SK-N-SH (cell line): ENCODE measurements at places on chromosomes 3 and 15. TPM values are rescaled to one million over a fixed set of nuclear protein-coding genes. Genes with fewer than 3 reads are reported as not detected.

- no peak overlapping the region for H3K27ac ChIP-seq
- no peaks in the 10 kb centered on the region for H3K4me1 ChIP-seq
- no peak for DNase-seq
Observed at GRCh38 chr3:157407769-157408168, 28.9 kb upstream of the PTX3 start.

DNA sequence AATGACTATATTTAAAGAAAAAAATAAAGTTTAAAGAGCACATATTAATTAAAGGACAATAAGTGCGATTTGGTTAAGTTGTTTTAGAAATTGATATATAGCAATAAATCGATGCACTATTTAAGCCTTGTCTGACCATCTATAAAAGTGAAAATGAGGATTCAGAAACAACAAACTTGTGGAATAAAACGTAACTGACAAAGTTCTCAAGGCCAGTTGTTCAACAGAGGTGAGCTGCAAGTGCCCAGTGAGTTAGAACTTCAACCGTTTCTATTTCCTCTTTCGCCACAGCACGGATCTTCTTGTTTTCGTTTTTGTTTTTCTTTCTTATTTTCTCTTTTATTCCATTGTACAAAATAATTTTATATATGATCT is 724.9 kb upstream of the ARRDC4 start:
- H3K27me3 ChIP-seq = no peaks in the 10 kb centered on the region
- H3K27ac ChIP-seq = no peak overlapping the region
- H3K4me1 ChIP-seq = peaks cover 8% of the 10 kb centered on the region; the same call in 1 of the 2 replicates

DNA sequence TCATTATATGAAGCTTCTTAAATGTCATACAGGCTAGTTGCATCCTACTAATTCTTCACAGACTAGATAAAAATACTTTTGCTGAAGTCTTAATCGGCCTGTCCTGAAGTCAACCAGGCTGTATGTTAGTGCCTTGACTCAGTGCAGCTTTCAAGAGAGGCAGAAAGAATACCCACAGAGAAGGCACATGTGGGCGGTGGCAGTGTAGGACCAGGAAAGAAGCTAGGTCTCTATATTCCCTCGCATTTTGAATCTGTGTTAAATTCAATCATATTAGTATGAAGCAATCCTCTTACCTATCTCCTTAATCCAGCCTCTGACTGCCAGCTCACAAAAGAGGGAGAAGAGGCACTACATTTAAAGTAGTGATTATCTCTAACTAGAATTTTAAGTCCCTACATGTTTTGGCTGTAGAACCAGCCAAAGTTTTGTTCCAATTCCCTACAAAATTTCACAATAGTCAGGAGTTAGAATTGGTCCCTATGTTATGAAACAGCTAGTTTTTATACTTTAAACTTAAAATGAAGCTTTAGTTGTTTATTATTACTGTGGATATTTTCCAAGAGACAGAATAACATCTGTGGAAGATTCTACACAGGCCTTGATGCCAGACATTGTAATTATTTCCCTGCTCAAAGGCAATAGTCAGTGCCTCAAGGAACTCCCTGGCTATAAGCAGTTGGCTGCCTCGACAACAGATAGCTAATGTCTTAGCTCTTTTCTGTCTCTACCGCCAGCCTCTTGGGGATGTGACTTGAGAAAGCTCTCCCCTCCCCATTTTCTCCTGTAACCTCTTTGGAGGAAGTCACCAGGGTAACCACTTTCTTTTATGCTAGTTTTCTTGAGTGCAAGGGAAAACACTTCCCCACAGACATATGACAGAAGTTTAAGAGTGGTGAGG is 31.9 kb downstream of the CRTC3 start:
- H3K4me3 ChIP-seq = no peak overlapping the region
- DNase-seq = no peak
- H3K36me3 ChIP-seq = peaks cover 16% of the 10 kb centered on the region
- H3K27ac ChIP-seq = peak overlapping the region; percentile 97
- H3K27me3 ChIP-seq = no peaks in the 10 kb centered on the region
- peaks cover 32% of the 10 kb centered on the region for H3K4me1 ChIP-seq

GRCh38 chr3:11576453-11576852 is 67.3 kb downstream of the VGLL4 start:
- H3K27me3 ChIP-seq = no peaks in the 10 kb centered on the region
- H3K4me3 ChIP-seq = no peak overlapping the region
- peaks cover 30% of the 10 kb centered on the region for H3K4me1 ChIP-seq
- peaks cover 16% of the 10 kb centered on the region for H3K36me3 ChIP-seq
- no peak overlapping the region for H3K27ac ChIP-seq
- DNase-seq = no peak

GRCh38 chr3:149393345-149394160 is 16.1 kb upstream of the TM4SF1 start:
- peaks cover 18% of the 10 kb centered on the region for H3K4me1 ChIP-seq
- DNase-seq = peak; percentile 68
- H3K4me3 ChIP-seq = no peak overlapping the region
- H3K27me3 ChIP-seq = no peaks in the 10 kb centered on the region
- H3K27ac ChIP-seq = peak overlapping the region; percentile 88
- no peaks in the 10 kb centered on the region for H3K36me3 ChIP-seq

GRCh38 chr3:82610236-82610635 is 848.8 kb upstream of the GBE1 start:
- no peaks in the 10 kb centered on the region for H3K27me3 ChIP-seq
- H3K27ac ChIP-seq = no peak overlapping the region
- H3K36me3 ChIP-seq = no peaks in the 10 kb centered on the region
- H3K4me3 ChIP-seq = no peak overlapping the region
- DNase-seq = no peak

GRCh38 chr15:25171111-25171811 is 216.5 kb downstream of the SNRPN start:
- H3K36me3 ChIP-seq = no peaks in the 10 kb centered on the region
- H3K4me3 ChIP-seq = no peak overlapping the region
- H3K27ac ChIP-seq = no peak overlapping the region
- no peak for DNase-seq

DNA sequence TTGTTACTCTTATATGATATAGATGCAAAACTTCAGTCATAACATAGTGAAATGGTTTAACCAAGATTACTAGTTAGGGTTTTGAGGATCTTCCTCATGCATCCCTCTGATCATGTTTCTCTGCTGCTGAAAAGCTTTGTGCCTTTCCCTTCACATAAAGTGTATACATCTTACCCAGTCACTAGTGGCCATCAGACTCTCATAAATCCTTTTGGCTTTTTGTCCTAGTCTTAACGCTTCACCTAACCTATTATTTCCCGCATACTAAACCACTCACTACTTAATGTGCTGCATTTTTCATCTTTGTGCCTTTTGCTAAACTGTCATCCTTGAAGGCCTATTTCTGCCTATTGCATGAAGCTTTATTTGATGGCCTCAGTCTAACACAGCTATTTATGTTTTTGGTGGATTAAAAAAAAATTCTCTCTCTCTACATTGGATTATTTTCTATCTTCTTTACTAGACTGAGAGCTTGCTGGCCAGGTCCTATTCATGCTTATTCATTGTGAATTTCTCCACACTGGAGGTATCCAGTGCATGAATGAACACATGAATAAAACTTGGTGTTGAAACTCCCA is 717.6 kb upstream of the GOLIM4 start:
- no peaks in the 10 kb centered on the region for H3K4me1 ChIP-seq
- no peaks in the 10 kb centered on the region for H3K36me3 ChIP-seq
- no peaks in the 10 kb centered on the region; the same call in 1 of the 2 replicates for H3K27me3 ChIP-seq
- H3K4me3 ChIP-seq = no peak overlapping the region
- no peak overlapping the region for H3K27ac ChIP-seq
- no peak for DNase-seq

DNA sequence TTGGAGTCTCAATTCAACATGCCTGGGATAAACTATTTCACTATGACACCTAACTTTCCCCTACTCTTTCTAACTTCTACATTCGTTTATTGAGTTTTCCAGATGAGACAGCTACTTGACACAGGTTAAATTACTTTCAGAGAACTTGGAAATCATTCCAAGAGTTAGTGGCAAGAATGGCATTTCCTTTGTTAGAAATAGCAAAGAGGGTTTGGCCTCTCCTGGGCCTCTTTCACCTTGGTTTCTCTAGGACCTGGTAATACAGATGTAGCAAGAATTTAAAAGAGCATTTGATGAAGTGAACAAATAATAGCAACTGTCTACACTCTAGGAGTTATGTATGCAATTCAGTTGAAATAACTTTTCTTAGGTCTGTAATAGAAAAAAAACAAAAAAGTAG is 748.9 kb downstream of the MECOM start:
- no peaks in the 10 kb centered on the region for H3K4me1 ChIP-seq
- H3K27ac ChIP-seq = no peak overlapping the region
- no peak overlapping the region for H3K4me3 ChIP-seq
- H3K36me3 ChIP-seq = no peaks in the 10 kb centered on the region

DNA sequence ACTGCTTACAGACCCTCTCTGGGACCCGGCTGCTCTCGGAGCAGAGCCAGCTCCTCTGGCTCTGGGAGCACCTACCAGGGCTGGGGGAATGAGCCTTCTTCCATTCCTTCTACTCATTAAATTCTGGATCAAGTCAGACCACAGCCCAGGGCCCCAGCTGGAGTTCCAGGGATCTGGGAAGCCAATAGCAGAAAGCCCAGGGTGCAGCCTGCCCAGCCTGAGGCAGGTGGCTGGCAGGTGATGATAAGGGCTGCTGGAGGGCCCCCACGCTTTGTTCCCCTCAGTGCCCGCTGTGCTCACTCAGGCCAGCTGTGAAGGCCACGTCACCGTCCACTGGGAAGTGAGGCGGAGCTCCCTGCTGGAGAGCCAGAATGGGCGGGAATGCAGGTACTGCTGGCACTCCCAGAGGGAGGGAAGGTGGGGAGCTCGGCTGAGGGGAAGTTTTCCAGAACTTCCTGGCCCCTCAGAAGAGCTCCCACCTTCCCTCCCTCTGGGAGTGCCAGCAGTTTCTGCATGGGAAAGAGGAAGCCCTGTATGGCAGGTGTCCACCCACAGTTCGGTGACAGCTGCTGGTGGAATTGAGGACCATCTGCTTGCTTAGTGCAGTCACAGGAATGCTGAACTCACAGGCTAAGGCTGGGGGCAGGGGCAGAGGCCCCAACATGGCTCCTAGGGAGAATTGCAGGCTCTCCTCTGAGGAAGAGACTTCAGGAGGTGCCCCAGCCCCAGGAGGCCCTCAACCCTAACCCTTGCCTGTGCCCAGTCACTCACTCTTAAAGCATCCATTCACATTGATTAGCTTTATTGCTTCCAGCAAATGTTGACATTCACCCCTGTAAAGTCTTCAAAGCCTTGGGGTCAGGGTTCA is 12.6 kb upstream of the RTP3 start:
- H3K27me3 ChIP-seq = no peaks in the 10 kb centered on the region; the same call in 1 of the 2 replicates
- H3K4me1 ChIP-seq = peaks cover 3% of the 10 kb centered on the region; the same call in 1 of the 2 replicates

- no peaks in the 10 kb centered on the region; the same call in 1 of the 2 replicates for H3K4me1 ChIP-seq
- H3K27ac ChIP-seq = no peak overlapping the region
- H3K27me3 ChIP-seq = no peaks in the 10 kb centered on the region
- no peak for DNase-seq
- H3K36me3 ChIP-seq = no peaks in the 10 kb centered on the region
Observed at GRCh38 chr3:189027626-189028155, 144.1 kb upstream of the TPRG1 start.

GRCh38 chr15:88930579-88930978 is 17.4 kb upstream of the MFGE8 start:
- no peak for DNase-seq
- no peaks in the 10 kb centered on the region for H3K27me3 ChIP-seq
- H3K36me3 ChIP-seq = no peaks in the 10 kb centered on the region
- no peak overlapping the region for H3K27ac ChIP-seq
- no peak overlapping the region for H3K4me3 ChIP-seq
- no peaks in the 10 kb centered on the region for H3K4me1 ChIP-seq

DNA sequence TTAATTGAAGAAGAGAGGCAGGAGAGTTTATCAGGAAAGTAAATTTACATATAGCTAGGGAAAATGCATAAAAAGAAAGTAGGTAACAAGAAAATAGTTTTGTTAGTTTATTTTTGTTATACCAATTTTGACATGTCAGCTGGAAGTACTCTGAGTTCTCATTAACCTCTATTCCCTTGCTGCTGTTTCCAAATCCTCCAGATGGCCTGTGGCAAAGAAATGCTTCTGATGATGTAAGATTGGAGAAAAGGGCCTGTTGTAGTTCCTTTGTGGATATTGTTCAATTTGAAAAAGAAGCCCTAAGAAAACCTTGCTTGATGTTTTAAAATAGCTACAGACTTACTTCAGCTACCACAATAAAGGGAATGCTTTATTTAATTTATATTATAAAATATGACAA is 192.9 kb upstream of the SLITRK3 start:
- no peak overlapping the region for H3K4me3 ChIP-seq
- H3K27me3 ChIP-seq = no peaks in the 10 kb centered on the region
- no peak for DNase-seq
- no peaks in the 10 kb centered on the region for H3K36me3 ChIP-seq
- no peaks in the 10 kb centered on the region for H3K4me1 ChIP-seq

GRCh38 chr3:81884791-81885190 is 123.3 kb upstream of the GBE1 start:
- H3K36me3 ChIP-seq = no peaks in the 10 kb centered on the region
- H3K4me3 ChIP-seq = no peak overlapping the region
- no peak overlapping the region for H3K27ac ChIP-seq

DNA sequence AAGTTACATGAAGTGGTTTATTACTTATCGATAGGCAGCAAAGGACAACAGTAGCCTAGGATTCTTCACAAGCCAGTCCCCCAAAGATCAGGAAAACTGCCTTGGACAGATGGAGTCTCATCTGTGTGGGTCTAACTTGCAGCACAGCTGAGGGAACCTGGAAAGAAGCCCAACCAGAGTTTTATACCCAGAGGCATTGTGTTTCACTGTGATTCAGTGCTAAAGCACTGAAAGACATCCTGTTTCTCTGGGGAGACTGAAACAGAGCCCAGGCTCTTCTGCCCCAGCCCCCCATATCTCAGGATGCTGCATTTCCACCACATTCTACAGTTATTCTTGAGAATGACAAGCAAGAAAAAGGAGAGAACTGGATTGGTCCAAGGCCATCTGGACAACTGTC is 48.2 kb upstream of the PYDC2 start:
- peak overlapping the region; percentile 67 for H3K27ac ChIP-seq
- DNase-seq = peak; percentile 2
- no peaks in the 10 kb centered on the region for H3K27me3 ChIP-seq

GRCh38 chr3:74021449-74021848 is 396.7 kb upstream of the PDZRN3 start:
- DNase-seq = no peak
- no peaks in the 10 kb centered on the region for H3K27me3 ChIP-seq
- H3K36me3 ChIP-seq = no peaks in the 10 kb centered on the region
- H3K4me3 ChIP-seq = no peak overlapping the region
- H3K4me1 ChIP-seq = no peaks in the 10 kb centered on the region

GRCh38 chr3:123449997-123450604 is 1.2 kb upstream of the ADCY5 start:
- H3K4me1 ChIP-seq = no peaks in the 10 kb centered on the region
- H3K27me3 ChIP-seq = peaks cover 46% of the 10 kb centered on the region
- DNase-seq = peak; percentile 79
- H3K27ac ChIP-seq = no peak overlapping the region

GRCh38 chr15:83697716-83698115 is 43.8 kb downstream of the ADAMTSL3 start:
- H3K27me3 ChIP-seq = peaks cover 5% of the 10 kb centered on the region; the same call in 1 of the 2 replicates
- no peaks in the 10 kb centered on the region for H3K36me3 ChIP-seq
- no peak for DNase-seq
- H3K27ac ChIP-seq = no peak overlapping the region
- no peaks in the 10 kb centered on the region for H3K4me1 ChIP-seq

The PRR20G gene
- polyA plus RNA-seq = not detected in 2 replicates

The WWTR1 gene
- 60.6 and 64.1 TPM in 2 replicates for polyA plus RNA-seq

The VILL gene
- polyA plus RNA-seq = 8.6 and 8.8 TPM in 2 replicates

The GOLGA8G gene
- polyA plus RNA-seq = not detected in 2 replicates

The ALG1L2 gene
- polyA plus RNA-seq = not detected in 2 replicates

The SKOR1 gene
- polyA plus RNA-seq = 0.18 and 0.26 TPM in 2 replicates

The PRRT3 gene
- 3.9 and 5.5 TPM in 2 replicates for polyA plus RNA-seq

The ISLR2 gene
- 0.56 and 0.58 TPM in 2 replicates for polyA plus RNA-seq

The GUCA1C gene
- polyA plus RNA-seq = not detected in 2 replicates

The ZNF385D gene
- 1.3 and 1.8 TPM in 2 replicates for polyA plus RNA-seq

The ITIH3 gene
- 4.3 and 5.3 TPM in 2 replicates for polyA plus RNA-seq

The SOX14 gene
- polyA plus RNA-seq = not detected in 2 replicates

The AGBL1 gene
- polyA plus RNA-seq = not detected in 2 replicates

The TUSC7 gene
- not detected in 2 replicates for polyA plus RNA-seq
